ENCODE measurements at places on chromosomes 5 and 9.

DNA sequence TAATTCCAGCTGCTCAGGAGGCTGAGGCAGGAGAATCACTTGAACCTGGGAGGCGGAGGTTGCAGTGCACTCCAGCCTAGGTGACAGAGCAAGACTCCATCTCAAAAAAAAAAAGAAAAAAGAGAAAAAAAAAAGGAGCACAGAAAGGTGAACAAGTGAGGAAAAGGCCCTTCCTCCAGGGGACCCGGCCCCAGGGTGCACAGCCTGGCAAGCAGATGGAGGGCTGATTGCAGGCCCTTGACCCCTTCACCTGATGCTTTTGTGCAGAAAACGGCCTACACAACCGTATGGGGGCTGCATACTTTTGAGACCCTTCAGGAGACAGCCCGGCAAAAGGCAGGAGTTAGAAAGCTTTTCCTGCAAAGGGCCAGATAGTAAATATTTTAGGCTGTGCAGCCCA lies 33.9 kb downstream of the HRH2 start:
- DNase-seq, result no peak

- DNase-seq, result no peak
These were observed 57.2 kb downstream of the KCNN2 start for GRCh38 chr5:114419067-114419388.

- DNase-seq, result no peak
These were observed 73.8 kb downstream of the RAPGEF1 start for GRCh38 chr9:131666029-131666428.

DNA sequence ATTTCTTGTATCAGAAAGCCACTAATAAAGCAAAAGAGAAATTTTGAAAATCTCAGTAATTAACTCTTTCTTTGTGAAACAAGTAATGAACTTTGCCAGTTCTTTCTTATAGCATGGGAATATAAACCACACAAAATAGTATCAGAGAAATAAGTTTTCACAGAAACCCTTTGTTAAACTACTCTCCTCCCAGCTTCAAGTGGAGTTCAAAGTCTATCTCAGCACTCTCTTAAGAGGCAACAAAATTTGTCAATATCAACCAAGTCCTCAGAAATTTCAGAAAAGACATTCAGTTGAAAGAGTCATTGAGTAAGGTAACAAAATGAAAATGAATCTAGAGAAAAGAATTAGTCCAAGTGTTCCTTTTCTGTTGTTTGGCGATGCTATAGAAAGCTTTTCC lies 89.3 kb downstream of the NTRK2 start:
- DNase-seq, result no peak

- DNase-seq, result no peak
These were observed at the start of gene IL11RA for GRCh38 chr9:34651876-34652601. IL11RA (plus strand) TSS chr9:34652185; CDS start chr9:34655218, 3,033 bp downstream.

- DNase-seq, result no peak
These were observed 575.8 kb downstream of the TLE1 start for GRCh38 chr9:81113453-81114124.

- DNase-seq, result no peak
These were observed 234.7 kb downstream of the SGCD start for GRCh38 chr5:156561651-156562050.

- DNase-seq, result no peak
These were observed 207.6 kb downstream of the FSTL4 start for GRCh38 chr5:133404724-133405123.

Measured in GM12891 (cell line).